Activated T-helper 1 cell treated with anti-CD3 and anti-CD28 coated beads, Interleukin-12 subunit alpha, Interleukin-12 subunit beta, Interleukin-2, Interleukin-4 antibody, amounts not matched to agents 30 ng/mL and 10 ng/mL and 1 ng/mL, durations not matched to agents 14 hours and 24 hours and 36 hours (primary cell): ENCODE measurements at places on chromosomes 12 and 14. TPM values are rescaled to one million over a fixed set of nuclear protein-coding genes. Genes with fewer than 3 reads are reported as not detected.

GRCh38 chr12:48022676-48023385 lies 18.6 kb upstream of the COL2A1 start:
- no peak for DNase-seq

DNA sequence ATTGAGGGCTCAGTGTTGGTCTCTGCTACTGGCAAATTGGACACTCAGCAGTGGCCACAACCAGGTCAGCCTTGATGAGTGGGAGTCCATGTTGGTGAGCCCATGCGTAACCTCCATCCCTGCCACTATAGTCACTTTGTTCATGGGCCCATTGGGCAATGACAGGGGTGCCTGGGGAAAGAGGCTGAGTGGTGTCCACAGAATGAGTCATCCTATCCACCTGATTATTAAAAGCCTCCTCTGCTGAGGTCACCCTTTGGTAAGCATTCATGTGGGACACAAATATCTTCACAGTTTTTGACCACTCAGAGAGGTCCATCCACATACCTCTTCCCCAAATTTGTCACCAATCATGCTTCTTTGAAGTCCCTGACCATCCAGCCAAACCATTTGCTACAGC lies 50.0 kb downstream of the FIGNL2 start:
- no peak for DNase-seq

DNA sequence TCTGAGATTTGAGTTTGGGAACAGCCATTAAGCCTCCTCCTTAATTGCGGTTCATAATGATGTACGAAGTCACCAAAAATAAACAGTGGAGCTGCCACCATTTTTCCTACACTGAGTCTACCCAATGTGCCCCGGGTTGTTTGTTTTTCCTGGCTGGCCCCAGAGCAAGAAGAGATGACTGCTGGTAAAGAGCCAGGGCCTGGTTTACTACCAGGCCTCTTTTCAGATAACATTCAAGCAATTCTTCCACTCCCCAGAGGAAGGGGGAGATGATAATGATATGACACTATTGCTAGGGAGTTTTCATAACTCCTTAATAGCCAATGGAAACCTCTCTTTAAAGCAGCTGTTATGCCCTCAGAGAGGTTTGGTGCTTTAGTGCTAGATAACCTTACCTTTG lies 42.3 kb downstream of the BRAP start:
- DNase-seq, result no peak

DNA sequence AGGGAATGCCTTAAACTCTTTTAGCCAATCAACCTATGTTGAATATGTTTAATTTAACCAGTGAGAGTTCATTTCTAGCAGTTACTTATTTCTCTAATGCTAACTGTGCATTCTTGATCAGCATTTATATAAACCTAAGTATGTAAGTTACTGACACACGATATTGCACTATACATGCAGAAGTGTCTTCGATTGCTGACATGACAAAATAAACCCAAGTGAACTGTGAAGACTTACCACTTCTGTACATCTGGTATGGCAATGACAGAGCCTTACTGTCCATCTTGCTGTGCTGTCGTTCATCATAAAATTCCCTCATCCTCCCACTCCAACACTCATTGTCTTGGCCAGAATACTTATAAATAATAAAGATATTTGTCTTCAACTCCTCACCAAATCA lies 131.8 kb downstream of the TSHR start:
- no peak for DNase-seq

GRCh38 chr14:84492685-84493084 lies 1037.3 kb upstream of the FLRT2 start:
- no peak for DNase-seq

The WNT1 gene
- 0.21 and 0.24 TPM in 2 replicates for total RNA-seq

The DEPDC4 gene
- 1.1 and 2.1 TPM in 2 replicates for total RNA-seq

The EFS gene
- not detected in 2 replicates for total RNA-seq

The CSRP2 gene
- total RNA-seq, result 0.36 and 0.96 TPM in 2 replicates

The LRRC10 gene
- not detected in 2 replicates for total RNA-seq
